ENCODE measurements at places on chromosomes 1 and 21. TPM values are rescaled to one million over a fixed set of nuclear protein-coding genes. Genes with fewer than 3 reads are reported as not detected.

Gene MYBPHL
- total RNA-seq: not detected

Gene OR2L13
- not detected for total RNA-seq

Gene ARMH1
- 0.66 TPM for total RNA-seq

Gene GUCA2B
- 0.37 TPM for total RNA-seq

Gene DOP1B
- 3.5 TPM for total RNA-seq

Gene RGSL1
- total RNA-seq: not detected

Gene CCDC24
- total RNA-seq: 8.2 TPM

Gene CD53
- total RNA-seq: not detected

Gene CDCA8
- 47.7 TPM for total RNA-seq

Gene RGS18
- total RNA-seq: not detected

Gene NEGR1
- total RNA-seq: not detected

Gene INTS7
- 17.1 TPM for total RNA-seq

Gene UHMK1
- 18.9 TPM for total RNA-seq

Gene TMEM54
- 27.0 TPM for total RNA-seq

Gene KDF1
- 0.34 TPM for total RNA-seq

Gene CLEC20A
- total RNA-seq: not detected

Gene CELA2B
- not detected for total RNA-seq

Gene WNT2B
- 0.20 TPM for total RNA-seq

Gene SLAMF7
- total RNA-seq: 1.0 TPM

Gene ZNF687
- 13.8 TPM for total RNA-seq

Gene RTCA
- 23.7 TPM for total RNA-seq

Gene SYCP1
- total RNA-seq: not detected

Gene TBCE
- 44.9 TPM for total RNA-seq

Gene NES
- 1.1 TPM for total RNA-seq

Gene RAB4A
- total RNA-seq: 54.7 TPM

Gene ATP1A4
- total RNA-seq: not detected

Gene KLHDC9
- total RNA-seq: 2.1 TPM

Gene HPDL
- total RNA-seq: 3.8 TPM

Gene OR4F16
- total RNA-seq: not detected

Gene GJA5
- not detected for total RNA-seq

Gene GRHL3
- 0.76 TPM for total RNA-seq

Gene B3GALT2
- total RNA-seq: not detected

Gene NPHS2
- not detected for total RNA-seq

Gene OPTC
- total RNA-seq: not detected

Data from A549 treated with AZD2906 at 1 μM for 4 hours (cell line).